Amniotic epithelial cell (primary cell): ENCODE measurements at places on chromosomes 16 and 17.

GRCh38 chr17:77042476-77043231 is 98.1 kb upstream of the SEC14L1 start:
- no peak for DNase-seq

DNA sequence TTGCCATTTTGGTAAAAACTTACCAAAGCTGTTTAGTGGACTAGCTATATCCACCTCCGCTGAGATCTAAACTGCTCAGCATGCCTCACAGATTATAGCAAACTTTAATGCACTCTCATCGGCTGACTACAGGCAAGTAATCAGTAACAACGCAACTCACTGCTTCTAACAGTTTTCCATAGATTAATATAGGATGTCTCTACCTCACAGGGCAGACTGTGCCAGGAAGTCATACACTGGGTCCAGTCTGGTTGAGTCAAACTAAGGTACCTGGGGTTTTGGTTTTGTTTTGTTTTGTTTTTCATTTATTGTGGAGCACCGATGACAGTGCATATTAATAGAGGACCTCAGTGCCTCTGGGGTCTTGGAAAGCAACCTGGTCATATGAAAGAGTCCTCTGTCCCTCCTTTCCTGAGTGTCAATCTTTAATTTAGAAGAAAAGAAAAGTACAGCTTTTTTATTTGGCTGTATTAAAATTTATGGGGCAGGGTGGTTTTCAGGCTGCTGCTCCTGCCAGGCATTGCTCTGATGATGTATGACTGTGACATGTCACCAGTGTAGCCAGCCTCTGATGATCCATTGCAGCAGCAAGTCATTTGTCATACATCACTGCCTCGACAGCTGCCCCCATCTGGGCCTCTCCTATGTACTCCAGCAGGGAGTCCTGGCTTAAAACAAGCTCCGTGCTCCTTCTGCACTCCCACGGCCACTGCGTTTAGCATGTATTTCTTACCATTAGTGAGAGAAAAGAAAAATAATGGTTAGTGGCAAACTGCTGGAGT is 854.1 kb downstream of the KCNJ2 start:
- DNase-seq, result peak; percentile 1

DNA sequence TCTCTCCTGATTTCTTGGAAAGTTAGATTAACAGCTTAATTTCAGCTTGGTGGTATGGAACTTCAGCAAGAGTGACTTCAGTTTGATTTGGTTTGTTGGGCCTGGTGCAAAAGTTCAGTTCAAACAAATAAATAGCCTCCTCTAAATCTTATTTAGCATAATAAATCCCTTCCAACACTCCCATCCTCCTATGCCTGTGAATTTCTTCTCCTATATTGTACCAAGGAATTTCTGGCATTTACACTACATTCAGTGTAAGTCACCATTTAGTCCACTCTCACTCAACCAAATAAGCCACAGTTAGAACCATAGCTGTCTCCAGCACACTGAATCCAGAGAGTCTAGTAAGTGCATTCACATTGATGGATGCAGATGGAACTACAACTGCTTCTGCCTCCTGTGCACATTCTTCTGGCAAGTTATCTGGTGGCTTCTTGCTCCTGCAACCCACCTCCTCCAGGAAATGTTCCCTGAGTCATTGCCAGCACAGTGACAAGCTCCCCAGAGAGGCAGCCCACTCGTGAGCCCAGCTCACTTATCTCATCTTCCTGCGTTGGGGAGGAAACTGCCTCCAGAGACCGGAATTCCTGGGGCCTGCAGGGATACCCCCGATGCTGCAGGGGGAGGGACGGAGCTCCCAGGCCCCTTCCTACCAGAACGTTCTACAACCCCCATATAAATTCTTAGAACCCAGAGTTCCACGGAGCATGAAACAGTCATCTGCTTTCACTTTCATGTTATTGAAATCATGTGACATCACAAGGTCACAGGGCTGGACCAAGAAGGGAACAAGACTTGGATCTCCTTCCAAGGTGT is 318.3 kb downstream of the PHKB start:
- peak; percentile 64 for DNase-seq

DNA sequence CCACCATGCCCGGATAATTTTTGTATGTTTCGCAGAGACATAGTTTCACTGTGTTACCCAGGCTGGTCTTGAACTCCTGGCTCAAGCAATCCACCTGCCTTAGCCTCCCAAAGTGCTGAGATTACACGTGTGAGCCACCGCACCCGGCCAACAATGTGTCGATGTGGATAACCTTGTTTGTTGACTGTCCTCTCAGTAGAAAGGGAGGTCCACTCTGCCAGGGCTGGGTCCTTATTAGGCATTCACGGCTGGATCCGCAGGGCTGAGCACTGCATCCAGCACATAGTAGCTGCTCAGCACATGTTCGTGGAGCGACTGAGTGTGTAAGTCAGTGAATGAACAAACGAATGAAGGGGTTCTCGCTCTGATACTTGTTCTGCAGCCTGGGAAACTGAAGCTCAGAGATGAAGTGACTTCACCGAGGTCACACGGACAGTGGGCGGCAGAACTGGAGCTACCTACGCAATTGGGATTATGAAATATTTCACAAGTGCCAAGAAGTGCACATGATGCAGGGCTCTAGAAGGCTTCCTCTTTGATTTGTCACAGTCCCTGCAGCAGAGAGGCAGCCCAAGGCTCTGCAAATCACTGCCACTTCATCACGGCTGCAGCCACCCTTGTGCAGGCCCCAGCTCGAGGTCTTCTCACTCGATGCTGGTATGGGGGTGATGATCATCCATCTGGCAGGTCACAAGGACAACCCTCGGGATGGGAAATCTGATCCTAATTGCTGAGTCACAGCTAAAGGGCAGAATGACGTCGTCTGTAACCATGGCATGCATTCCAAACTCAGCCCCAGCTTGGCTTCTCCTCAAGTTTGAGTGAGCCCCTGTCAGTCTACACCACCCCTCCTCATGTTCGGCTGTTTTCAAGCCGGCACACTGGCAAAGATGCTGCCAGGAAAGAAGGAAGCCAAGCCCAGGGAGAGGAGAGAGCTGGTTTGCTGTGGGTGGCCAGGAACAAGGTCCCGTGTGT is 28.0 kb upstream of the SNN start:
- DNase-seq, result peak; percentile 95

DNA sequence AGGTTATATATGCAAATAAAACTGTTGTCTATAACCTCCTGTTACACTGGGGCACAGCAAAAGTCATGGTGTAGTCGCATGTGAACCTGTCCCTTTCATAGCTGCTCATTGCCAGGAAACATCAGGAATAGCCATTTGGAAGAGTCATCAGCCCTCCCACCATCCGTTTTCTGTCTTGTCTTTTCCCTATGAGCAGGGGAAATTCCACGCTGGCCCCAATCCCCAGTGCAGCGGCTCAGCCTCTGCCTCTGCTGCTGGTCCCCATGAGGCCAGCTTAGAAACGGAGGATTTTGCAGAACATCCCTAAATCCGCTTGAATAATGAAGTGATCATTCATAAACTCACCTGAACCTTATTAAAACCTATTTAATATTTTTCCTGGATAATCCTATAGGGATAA is 10.5 kb downstream of the MAPT start:
- DNase-seq, result no peak

- DNase-seq, result peak; percentile 11
These were observed 74.4 kb upstream of the TRAP1 start for GRCh38 chr16:3791701-3792100.

- peak; percentile 79 for DNase-seq
These were observed at the start of gene LASP1 for GRCh38 chr17:38869526-38870258. TSS of gene LASP1 (plus strand) at chr17:38870058. CDS start at chr17:38870190, 132 bp downstream.

GRCh38 chr17:83176623-83177583 is 97.5 kb downstream of the METRNL start:
- DNase-seq, result no peak

- peak; percentile 78 for DNase-seq
These were observed 9.2 kb downstream of the PIGQ start for GRCh38 chr16:578870-579405.

DNA sequence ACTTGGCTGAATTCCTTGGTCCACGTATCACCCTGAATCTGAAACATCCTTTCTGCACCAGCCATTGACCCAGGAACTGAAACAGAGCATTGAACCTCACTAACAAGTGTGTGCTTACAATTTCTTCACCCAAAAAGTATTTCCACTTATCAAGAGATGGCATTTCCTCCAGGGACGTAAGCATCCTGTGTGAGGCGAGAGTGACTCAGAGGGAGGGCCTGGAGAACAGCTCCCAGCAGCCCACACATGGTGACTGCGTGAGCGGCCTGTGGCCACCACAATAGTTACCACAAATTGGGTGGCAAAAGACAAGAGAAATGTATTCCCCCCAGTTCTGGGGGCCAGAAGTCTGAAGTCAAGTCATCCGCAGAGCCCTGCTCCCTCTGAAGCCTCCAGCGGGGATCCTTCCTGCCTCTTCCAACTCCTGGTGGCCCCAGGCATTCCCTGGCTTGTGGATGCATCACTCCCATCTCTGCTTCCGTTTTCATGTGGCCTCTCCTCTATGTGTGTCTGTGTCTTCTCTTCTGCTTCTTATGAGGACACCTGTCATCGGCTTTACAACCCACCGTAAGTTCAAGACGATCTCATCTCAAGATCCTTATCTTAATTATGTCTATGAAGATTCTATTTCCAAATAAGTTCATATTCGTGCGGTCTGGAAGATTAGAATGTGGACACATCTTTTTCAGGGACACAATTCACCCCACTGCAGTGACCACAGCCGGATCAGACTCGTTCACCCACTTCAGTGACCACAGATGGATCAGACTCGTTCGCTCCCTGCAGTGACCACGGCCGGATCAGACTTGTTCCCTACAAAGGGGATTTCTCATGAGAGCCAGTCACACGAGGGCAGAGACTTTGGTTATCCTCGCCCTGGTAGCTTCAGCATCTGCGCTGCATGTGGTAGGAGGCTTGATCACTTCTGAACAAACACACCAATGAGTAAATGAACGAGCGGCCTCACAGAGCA is 122.6 kb upstream of the FOXF1 start:
- peak; percentile 98 for DNase-seq

- DNase-seq, result no peak
These were observed 634.5 kb upstream of the GOT2 start for GRCh38 chr16:59368586-59368985.

DNA sequence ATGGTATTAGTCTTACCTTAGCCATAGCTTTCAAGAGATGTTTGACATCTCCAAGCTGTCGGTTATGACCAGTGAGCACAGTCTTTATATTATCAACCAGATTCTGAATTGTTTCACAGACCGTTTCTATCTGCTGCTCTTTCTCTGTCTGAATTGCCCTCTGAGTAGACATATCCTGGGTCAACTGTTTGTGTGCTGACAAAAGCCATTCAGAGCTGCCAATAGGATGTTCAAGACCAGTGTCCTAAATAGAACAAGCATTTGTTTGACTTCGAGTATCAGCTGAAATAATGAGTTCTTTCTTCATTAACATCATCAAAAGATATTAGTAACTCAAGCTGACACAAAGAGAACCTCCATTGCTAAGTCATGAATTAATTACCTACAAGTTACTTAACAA is 14.9 kb upstream of the ARL6IP1 start:
- no peak for DNase-seq

GRCh38 chr17:38328620-38329019 is 15.1 kb downstream of the GPR179 start:
- DNase-seq, result no peak

DNA sequence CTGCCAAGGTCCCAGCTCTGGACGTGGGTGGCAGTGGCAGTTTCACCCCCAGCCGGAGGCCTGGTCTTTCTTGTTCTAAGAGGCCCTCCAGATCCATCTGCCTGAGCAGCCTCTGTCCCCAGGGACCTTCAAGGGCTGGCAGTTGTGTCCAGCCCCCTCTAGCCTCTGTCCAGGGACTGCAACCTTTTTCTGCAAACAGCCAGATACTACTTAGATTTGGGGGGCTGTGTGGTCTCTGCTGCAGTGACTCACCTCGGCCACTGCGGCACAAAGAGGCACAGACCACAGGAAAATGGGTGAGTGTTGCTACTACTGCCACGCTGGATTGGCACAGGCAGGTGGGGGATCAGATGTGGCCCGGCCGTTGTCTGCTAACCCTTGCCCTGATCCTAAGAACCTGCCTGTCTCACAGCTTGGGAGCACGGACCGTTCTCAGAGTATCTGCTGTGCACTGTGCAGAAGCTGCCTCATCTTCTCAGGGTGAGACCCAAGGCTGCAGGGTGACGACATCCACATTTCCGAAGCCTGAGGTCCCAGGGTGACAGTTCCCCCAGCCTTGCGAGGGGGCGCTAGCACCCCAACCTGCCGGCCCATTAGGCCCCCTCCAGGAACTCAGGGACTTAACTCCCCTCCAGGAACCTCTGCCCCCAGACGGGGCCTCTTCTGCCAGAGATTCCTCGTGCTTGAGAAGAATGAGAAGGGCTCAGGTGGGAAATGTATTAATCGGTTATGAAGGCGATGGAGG is 27.6 kb downstream of the MXRA7 start:
- no peak for DNase-seq

DNA sequence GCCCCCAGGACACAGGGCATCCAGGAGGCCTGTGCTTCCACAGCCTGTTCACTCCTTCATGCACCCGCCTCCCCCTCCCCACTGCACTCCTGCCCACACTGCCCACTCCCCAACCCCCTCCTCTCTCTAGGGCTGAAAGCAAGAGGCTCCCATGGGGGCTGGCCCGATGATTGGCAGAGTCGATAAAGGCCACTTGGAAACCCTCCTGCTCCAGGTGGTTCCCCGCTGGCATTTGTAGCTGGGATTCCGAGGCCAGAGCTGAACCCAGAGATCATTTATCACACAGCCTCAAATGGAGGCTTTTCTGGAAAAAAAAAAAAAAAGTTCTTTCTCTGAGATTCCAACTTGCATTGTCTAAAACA is 74.1 kb downstream of the SREBF1 start:
- DNase-seq, result no peak

DNA sequence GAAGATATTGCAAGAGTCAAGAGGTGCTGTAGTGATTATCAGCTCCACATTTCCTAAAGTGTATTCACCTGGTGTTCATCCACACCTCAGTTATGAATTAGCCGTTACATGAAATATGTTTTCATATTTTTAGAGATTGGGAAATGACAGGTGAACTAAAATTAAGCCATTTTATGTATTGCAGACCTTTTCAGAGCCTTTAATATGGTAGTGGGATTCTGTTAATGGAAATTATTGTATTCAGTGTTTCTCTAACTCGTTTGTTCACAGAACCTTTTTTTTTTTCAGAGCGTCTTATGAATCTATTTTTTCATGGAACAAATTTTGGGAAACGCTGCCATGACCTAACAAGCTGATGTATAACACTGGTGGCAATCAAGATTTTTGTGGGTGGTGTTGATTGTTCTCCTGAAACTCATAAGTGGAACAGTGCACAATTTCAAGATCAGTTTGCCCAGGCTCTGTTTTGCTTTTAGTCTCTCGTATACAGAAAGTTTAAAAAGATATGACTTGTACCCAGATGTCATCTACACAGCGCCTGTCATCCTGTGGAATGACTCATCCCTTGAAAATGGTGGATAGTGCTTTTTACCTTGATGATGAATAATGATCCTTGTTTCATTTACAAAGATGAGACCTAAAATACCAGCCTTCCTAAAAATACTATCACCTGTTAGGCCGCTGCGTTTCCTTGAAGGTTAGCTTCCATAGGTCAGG is 88.8 kb downstream of the ARHGAP44 start:
- no peak for DNase-seq
